GM04504 (cell line): ENCODE measurements at places on chromosomes 3 and 15.
A peak's percentile ranks its signal among the peaks of the same experiment; 100 is the strongest.

DNA sequence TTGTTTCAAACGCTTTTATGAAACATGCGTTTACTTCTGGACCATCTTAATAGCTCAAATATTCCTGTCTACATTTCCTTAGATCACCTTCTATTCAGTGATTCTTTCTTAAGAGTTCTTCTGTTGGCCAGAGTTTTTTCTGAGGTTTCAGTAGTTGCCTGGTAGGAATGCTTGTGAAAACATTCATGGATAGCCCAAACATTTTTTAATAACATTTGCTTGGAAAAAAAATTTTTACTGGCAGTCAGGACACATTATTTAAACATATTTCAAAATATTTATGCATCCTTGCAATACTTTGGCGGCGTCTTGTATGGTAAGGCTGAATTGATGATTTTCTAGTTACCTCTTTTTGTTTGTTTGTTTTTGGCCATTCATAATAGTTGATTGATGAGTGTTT, 47.4 kb upstream of the ZBTB20 start:
- DNase-seq: no peak

DNA sequence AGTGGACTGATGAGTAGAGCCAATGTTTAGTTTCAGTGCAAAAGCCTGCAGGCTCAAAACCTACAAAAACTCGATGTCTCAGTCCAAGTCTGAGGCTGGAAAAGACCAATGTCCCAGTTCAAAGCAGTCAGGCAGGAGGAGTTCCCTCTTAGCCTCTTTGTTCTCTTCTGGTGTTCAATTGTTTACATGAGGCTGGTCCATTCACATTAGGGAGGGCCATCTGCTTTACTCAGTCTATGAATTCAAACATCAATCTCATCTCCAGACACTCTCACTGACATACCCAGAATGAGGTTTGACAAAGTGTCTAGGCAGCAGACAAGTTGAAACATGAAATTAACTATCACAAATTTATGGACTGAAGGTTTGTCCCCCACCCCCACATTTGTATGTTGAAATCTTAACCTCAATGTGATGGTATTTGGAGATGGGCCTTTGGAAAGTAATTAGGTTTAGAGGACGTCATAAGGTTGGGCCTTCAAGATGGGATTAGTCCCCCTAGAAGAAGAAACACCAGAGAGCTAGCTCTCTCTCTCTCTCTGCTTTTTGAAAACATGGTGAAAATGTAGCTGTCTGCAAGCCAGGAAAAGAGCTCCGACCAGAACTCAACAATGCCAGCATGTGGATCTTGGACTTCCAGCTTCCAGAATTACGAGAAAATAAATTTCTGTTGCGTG, 438.5 kb upstream of the RGMA start:
- DNase-seq: no peak

GRCh38 chr3:42550250-42550649, 31.5 kb downstream of the SEC22C start:
- DNase-seq: no peak

- DNase-seq: peak; percentile 10
Measured at GRCh38 chr3:55885721-55886120, 398.6 kb upstream of the WNT5A start.

DNA sequence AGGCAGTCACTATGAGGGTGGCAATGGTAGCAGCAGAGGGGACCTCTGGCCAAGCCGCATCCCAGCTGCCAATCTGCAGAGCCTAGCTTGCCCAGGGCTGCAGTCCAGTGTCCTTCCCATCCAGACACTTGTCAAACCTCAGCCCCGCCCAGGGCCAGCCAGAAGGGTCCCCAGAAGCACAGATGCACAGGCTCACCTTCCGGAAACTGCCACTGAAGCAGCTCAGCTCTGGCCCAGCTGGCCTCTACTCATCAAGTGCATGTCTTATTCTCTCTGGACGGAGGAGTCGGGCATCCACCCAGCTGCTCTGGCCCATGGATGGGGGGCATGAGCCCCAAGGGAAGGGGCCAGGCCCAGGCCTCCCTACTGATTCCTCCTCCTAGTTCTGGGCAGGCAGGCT, 69.2 kb downstream of the DNAJB8 start:
- DNase-seq: no peak

DNA sequence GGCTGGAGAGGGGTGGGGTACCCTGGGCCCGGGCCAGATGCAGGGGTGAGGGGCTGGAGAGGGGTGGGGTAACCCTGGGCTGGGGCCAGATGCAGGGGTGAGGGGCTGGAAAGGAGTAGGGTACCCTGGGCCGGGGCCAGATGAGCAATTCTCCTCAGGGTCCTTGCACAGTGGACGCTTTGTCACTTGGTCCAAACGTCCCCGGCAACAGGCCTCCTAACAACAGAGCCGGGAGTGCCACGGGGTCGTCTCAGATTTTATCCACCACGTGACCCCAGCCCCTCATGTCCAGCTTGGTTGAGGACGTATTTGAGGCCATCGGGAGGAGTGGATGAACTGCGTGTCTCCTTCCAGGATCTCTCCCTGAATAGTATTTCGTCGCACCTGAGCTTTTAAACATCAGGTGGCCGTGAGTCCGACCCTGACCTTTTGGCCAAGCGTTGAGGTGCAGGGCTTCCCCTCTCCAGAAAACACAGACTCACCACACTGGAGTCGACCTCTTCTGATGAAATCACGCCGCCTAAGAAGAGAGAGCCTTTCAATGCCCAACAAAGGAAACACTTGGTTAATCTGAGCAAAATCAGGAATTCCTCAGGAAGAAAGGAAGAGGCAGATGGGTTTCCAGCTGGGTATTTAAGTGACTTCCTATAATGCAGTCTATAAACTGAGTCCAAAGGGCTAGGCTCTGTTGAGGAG, 12.8 kb upstream of the LRRC15 start:
- no peak for DNase-seq

GRCh38 chr3:182412066-182412465, 381.2 kb upstream of the ATP11B start:
- no peak for DNase-seq

DNA sequence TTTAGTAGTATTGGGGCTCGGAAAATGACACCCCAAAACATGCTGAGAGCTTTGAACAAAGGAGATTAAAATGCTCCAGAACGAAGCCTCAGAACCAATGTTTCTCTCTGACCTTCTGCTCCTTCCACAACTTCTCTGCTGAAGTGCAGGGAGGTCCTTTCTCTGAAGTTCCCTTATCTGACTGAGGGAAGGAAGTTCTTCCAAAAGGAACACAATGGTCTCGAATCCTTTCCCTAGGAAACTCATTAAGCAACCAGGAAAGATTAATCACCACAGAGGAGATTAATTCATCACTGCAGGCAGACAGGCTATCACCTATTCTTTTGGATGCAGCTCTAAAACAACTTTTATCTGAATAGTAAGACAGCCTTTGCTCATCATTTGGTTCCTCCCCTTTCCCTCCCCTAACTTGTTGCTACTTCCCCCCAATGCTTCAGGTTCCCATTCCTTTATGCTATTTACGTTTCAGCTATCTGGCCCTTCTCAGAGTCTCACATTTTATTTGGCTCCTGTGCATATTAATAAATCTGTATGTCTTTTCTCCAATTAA, 18.2 kb upstream of the WDR49 start:
- DNase-seq: no peak
